ENCODE measurements at places on chromosomes 4 and X.

DNA sequence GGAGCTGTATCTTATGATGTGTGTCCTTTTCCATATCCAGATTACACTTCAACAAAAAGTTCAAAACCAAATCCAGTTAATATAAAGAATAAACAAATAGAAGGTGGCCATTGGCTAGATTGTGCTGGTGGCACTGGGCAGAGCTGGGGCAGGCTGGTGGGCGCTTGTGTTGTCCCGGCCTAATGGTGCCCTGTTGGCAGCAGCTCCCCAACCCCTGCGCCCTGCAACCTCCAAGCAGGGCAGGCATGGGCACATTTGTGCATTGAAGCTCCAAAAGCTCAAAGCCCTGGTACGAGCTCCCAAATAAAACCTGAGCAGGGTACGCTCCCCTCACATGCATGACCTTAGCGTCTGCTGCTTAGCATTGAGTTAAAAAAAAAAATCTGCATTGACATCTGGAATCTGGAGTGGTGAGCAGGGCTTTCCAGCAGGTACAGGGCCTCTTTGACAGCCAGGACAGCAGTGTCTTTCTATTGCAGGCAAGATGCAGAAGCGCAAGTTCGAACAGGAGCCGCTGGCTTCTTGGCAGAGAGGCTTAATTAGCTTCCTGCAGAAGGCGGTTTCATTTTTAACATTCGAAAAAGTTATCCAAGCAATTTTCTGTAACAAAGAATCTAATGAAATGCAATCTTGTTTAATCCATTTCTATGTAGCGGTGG lies 25.9 kb upstream of the NYX start:
- no peak for DNase-seq

GRCh38 chr4:178140326-178140915 lies 698.2 kb upstream of the AGA start:
- DNase-seq = no peak

DNA sequence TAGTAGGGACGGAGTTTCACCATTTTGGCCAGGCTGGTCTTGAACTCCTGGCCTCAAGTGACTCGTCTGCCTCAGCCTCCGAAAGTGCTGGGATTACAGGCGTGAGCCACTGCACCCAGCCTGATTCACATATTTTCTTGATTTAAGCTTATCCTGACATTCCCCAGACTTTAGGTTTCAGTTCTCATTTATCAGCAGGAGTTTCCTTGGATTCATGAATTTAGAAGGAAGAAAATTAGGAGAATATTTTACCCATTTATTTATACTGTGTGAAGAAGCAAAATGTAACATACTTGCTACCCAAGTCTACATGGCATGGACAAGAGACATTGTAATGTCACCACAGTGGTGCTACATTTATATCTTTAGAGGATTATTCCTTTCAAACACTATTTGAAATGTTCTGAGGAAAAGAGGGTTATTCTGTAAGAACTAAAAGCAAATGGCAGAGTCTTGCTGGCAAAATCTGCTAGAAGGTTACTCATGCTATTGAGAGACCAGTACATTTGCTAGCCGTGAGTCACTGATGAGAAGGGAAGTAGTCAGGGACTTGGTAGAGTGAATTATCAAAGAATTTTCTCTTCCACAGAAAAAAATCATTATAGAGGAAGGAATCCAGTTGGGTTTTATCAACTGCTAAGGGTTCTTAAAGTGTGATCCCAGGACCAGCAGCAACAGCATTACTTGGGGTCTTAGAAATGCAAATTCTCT lies 26.1 kb upstream of the CFAP299 start:
- no peak for DNase-seq

- no peak for DNase-seq
Measured at GRCh38 chr4:93771640-93772411, 56.7 kb upstream of the ATOH1 start.
